ENCODE measurements at places on chromosomes 4 and X.

DNA sequence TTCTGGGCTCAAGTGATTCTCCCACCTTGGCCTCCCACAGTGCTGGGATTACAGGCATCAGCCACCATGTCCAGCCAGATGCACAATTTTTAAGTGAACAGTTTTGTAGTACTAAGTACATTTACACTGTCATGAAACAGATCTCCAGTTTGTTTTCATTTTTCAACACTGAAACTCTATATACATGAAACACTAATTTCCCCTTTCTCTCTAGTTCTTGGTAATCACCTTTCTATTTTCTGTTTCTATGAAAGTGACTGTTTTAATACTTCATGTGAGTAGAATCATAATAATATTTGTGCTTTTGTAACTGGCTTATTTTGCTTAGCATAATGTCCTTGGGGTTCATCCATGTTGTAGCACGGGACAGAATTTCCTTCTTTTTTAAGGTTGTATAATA, 237.4 kb downstream of the CAMK2D start:
- DNase-seq, result no peak

GRCh38 chrX:30402366-30402765, 93.2 kb upstream of the NR0B1 start:
- no peak for DNase-seq

DNA sequence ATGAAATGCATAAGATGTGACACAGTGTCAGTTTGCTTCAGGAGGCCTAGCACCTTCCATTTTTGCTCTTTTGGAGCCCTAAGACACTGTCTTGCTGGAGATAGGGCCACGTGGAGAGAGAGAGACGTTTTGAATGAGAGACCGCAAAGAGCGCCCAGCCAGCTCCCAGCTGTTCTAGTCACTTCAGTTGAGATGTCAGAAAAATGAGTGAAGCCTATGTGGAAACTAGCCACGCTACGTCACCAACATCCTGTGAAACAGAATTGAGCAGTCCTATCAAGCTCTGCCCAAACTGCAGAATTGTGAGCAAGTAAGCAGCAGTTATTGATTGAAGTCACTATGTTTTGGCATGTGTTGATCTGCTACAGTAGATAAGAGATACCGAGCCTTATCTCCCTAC, 13.1 kb downstream of the GPR82 start:
- peak; percentile 0 for DNase-seq

GRCh38 chr4:108240366-108240765, 71.6 kb upstream of the LEF1 start:
- no peak for DNase-seq

DNA sequence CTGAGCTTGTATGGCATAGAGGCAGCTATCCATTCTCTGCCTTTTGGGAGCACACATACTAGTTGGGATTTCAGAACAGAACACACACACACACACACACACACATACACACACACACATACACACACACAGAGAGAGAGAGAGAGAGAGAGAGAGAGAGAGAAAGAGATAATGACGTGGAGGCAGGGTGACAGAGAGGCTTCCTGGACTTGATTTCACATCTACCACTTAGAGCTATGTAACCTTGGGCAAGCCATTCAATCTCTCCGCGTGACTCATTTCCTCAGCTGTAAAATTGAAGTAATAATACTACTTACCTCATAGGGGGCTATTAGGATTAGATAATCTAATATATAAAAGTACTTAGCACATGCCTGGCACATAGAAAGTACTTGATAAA, 12.3 kb upstream of the GRIA3 start:
- no peak for DNase-seq

DNA sequence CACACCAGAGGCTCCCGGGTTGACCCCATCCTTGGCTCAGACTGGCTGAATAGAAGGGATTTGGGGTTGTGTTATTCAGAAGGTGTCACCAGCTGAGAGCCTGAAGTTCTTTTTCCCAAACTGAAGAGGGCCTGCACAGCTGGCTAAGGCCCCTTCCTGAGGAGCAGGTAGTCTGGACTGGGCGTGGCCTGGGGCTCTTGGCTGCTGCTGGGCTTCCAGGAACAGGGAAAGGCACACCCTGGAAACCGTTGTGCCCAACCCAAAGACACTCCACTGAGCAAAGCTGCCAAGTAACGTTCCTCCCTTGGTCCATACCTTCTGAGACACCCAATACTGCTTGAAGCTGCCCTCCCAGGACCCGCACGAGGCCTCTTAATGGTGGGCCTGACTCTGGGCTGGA, 8.3 kb upstream of the CXCR3 start:
- no peak for DNase-seq

DNA sequence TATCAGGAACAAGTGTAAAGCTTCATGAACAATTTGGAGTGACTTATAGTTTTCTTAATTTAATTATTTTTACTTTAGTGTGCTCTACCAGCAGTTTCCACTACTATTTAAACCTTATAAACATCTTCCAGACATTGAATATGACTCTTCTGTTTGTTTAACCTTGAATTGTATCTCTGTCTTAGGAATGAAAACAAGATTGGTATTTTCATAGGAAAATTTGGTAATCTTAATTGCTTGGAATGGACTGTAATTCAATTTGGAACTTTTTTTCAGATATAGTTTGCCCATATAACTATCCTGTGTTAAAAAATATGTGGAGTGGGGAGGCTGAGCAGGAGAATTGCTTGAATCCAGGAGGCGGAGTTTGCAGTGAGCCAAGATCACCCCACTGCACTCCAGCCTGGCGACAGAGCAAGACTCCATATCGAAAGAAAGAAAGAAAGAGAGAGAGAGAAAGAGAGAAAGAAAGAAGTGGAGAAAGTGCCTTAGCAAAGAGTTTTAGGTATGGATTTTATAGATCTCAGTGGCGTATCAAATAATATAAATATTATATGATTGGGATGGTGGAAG, 242.4 kb downstream of the BMPR1B start:
- DNase-seq, result no peak

GRCh38 chr4:25531272-25531671, 124.4 kb upstream of the SLC34A2 start:
- no peak for DNase-seq

DNA sequence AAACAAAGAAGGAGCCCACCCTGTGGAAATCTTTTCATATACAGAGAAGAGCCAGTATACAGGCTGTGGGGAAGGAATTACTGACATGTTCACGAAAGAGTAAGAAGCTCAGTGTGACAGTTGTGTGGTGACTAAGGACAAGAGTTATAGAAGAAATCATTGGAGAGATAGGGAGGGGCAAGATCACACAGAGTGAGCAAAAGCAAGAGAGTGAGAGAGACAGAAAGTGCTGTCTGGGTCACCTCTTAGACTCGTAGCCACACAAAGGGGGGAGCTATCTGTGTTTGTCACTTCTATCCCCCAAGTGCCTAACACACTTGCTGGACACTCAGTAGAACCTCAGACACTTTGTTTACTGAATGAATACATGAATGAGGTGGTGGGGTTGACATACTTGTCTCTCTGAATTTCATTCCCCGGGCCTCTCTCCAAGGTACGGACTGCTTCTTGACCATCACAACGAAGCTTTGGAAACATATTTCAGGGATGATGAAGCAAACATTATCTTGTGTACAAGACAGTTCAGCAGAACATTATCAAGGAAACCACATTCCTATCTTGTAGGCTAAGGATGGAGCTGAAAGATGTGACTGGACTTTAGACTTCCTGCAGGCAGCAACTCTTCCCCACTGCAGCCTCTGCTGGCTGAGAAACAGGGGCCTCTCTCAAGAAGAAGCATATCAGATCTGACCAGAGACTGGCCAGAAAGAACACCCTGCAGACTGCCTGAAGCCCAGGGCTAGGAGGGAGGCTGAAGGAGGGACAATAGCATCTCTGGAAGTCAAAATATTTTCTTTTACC, 168.2 kb downstream of the AMELX start:
- DNase-seq, result no peak

DNA sequence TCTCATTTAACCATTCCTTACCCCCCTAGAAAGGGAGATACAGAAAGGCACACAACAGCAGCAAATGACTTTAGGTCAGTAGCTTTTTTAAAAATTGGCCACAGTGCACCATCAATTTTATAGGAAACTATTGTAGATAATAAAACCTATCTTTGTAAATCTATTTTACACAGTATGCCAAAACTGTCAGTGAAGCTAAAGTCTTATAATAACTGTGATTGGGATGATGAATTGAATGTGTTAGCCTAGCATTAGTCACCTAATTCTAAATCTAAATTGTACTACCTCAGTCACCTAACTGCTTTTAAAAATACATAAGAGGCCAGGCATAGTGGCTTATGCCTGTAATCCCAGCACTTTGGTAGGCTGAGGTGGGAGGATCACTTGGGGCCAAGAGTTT, 44.2 kb downstream of the SH3RF1 start:
- DNase-seq, result no peak

GRCh38 chr4:4457803-4458553, 71.1 kb downstream of the NSG1 start:
- no peak for DNase-seq

- no peak for DNase-seq
These were observed 385 bp downstream of the DCLK2 start for GRCh38 chr4:150078579-150079080.

- no peak for DNase-seq
These were observed 75.3 kb downstream of the DHRSX start for GRCh38 chrX:2425286-2426071.

GRCh38 chrX:119790977-119791436, 423 bp downstream of the RPL39 start:
- peak; percentile 1 for DNase-seq

DNA sequence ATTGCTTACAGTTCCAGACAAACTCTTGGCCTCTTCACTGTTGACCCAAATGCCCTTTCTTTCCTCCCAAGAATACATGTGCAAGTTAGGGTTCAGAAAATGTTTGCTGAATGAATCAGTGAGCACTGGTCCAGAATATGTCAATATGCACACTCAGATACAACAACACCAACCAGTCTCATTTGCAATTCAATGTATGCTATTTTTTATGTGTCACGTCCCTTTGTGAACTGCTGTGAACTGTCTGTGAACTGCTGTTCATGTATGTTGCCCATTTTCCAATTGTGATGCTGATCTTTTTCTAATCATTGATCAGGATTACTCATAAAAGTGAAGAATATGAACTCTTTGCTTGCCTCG, 17.8 kb downstream of the GAB3 start:
- DNase-seq, result no peak

- DNase-seq, result no peak
These were observed 9.1 kb upstream of the PAGE1 start for GRCh38 chrX:49704691-49705404.

DNA sequence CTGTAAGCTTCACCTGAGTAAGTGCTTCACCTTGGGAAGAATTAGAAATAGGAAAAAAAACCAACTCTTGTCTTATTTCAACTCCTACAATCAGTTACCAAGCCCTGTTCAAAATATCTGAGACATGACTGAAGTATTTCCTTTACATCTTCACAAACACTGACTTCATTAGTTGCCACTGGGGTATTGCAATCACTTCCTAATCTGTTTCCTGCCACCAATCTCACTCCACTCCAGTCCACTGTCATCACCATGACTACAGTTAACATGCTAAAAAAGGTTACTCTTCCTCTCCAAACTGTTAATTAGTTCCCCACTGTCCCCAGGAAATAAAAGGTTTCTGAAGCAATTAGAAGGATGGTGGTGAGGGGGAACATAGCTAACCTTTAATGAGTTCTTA, 3.3 kb upstream of the SUPT20HL1 start:
- no peak for DNase-seq

GRCh38 chr4:161393602-161394001, 770.2 kb downstream of the FSTL5 start:
- DNase-seq, result no peak

GRCh38 chr4:182741914-182742313, 175.3 kb downstream of the DCTD start:
- no peak for DNase-seq

DNA sequence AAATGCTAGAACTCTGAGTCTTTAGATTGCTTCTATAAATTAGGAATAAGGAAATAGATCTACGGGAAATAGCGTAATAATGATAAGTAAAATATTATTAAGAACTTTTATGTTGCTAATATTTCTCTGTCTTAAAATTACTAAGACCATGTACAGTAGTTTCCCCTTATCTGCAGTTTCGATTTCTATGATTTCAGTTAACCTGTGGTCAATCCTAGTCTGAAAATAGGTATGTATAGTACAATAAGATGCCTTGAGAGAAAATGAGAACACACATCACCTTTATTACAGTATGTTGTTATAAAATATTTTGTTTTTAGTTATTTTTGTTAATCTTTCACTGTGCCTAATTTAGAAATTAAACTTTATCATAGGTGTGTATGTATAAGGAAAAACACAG, 92.6 kb downstream of the CCSER1 start:
- DNase-seq, result no peak

DNA sequence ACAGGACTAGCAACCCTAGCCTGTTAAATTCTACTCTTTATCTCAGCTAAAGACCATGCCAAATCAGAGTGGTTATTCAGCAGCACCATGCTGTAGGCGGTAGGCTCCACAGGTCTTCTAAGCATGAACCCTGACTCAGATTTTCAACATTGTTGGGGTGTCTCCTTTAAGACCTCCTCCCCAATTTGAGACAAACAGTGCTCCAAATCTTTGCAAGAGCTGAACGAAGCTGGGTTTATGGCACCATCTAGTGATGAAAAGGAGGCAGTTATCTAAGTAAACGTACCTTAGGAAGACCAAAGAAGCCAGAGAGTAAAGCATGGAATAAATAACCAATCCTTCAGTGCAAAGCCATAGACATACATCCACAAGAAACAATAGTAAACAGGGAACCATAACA, 334.5 kb upstream of the SLC7A11 start:
- no peak for DNase-seq

GRCh38 chrX:105018865-105019264, 201.6 kb downstream of the TEX13A start:
- no peak for DNase-seq

GRCh38 chr4:958314-958665, 15.1 kb downstream of the DGKQ start:
- DNase-seq, result no peak

DNA sequence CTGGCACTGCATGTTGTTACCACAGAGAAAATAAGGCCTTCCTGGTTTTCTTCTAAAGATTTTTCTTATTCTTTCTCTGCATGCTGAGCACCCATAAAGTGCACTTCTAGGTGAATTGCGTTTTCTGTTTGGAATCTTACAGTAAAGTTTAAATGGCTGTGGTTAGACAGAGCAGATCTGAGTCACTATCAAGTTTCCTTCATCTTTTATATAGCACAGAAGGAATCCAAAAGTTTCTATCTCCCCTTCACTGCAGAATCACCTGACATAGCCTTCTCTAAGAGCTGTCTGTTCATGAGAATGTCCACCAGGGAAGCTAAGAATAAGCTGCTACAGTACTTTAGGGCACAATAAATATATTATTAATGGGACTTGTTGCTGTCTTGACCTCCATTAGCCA, 455.5 kb upstream of the FAM241A start:
- DNase-seq, result no peak

GRCh38 chr4:144356941-144357381, 216.4 kb upstream of the GYPA start:
- no peak for DNase-seq

- DNase-seq, result no peak
These were observed 100.9 kb downstream of the TTC29 start for GRCh38 chr4:146844761-146845160.

- DNase-seq, result no peak
These were observed 23.3 kb downstream of the NRK start for GRCh38 chrX:105845631-105846030.

All from effector memory CD4-positive, alpha-beta T cell (primary cell).